ENCODE measurements at places on chromosomes 5 and 9.

GRCh38 chr5:145681686-145682085 is 153.5 kb downstream of the PRELID2 start:
- DNase-seq = peak; percentile 81

DNA sequence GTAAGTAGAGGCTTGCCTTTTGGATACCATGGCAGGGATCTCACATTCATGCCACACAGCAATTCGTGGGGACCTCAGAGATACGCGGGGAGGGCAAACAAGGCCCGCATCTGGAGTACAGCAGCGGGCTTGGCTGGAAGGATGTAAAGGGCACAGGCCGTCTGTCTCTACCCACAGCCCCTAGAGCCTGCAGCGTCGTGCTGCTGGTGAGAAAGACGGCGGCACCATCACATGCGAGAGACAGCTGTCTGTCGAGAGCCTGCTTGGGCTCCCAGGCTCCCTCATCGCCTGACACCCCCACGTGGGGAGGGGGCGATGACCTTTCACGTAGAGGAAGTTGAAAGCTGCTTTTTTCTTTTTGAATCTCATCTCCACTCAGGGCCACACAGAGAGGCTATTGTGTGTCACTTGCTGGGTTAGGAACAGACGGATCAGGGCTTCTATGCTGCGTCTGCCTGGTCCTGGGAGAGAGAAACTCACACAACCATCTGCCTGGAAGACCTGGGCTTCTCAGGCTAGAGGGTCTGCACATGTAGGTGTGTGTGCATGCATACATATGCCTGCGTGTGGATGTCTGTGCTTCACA is 134.6 kb upstream of the PPP1R26 start:
- no peak for DNase-seq

- peak; percentile 63 for DNase-seq
These were observed 52.4 kb downstream of the FSD1L start for GRCh38 chr9:105500108-105500766.

GRCh38 chr5:139648205-139649081 is at the start of gene CXXC5:
TSS of gene CXXC5 (plus strand) at chr5:139648349. CDS start at chr5:139680524, 32,175 bp downstream.
- DNase-seq = peak; percentile 89

- no peak for DNase-seq
These were observed 43.9 kb downstream of the MACROH2A1 start for GRCh38 chr5:135355169-135355568.

DNA sequence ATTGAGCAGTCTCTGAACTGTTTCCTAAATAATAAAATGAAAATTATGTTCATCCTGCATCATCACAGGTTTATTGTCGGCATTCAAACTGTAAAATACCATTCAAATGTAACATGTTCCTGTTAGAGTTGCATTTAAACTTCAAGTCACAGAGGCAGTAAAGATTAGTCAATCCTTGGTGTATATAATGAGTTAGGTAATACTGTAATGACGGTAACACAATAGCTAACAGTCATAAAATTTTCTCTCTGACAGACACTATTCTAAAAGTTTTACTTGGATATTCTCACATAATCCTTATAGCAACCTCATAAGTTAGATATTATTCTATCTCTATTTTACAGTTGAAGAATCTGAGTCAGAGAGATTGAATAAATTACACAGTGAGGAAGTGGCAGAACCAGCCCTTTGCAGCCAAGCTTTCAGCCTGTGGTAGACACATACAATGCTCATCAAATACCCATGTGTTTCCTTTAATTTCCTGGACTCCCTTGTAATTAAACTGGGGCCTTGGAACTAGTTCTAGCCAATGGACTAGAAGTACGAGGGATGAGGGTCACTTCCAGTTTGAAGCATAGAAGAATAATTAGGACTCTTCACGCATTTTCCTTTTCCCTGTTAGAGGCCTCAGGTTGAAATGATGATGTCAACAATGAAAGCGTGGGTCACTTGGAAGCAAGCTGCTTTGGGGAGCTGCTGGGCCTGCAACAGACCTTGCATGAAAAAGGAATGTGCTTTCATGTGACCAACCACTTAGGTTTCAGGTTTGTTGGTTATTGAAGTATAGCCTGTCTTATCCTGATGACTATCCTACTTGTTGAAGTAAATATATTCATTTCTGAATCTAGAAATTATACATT is 12.3 kb upstream of the CAST start:
- DNase-seq = no peak

GRCh38 chr5:3382151-3382550 is 213.5 kb upstream of the IRX1 start:
- DNase-seq = no peak
